Activated gamma-delta T cell treated with Interleukin-2 at 50 U/mL for 16 hours (primary cell): ENCODE measurements at places on chromosomes 12 and 14.

- no peak for DNase-seq
Measured at GRCh38 chr14:75493592-75494087, 28.6 kb upstream of the BATF start.

GRCh38 chr14:62409626-62410300 lies 635.5 kb downstream of the KCNH5 start:
- DNase-seq, result no peak

DNA sequence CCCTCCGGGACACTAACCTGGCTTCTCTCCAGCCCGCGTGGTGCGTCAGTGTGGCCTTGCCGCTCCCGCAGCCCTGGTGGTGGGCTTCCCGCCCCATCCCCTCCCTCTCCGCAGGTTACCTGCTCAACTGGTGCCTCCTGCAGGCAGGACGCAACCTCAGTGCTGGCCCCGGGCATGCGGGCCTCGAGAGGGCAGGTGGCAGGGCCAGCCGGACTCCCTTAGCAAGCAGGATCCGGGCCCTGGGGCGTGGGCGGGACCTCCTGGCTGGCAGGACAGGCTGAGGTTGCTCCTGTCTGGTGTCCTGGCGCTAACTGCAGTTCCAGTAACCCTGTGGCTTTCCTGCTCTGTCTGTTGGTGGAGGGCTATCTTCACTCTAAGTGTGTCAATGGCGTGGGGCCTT lies 8.6 kb upstream of the ADSS1 start:
- no peak for DNase-seq

- DNase-seq, result no peak
Measured at GRCh38 chr14:103483600-103483999, 39.0 kb downstream of the CKB start.

GRCh38 chr14:74081491-74081890 lies 2.8 kb downstream of the ALDH6A1 start:
- DNase-seq, result no peak

- DNase-seq, result no peak
Measured at GRCh38 chr12:120065472-120065871, 51.1 kb downstream of the RAB35 start.

GRCh38 chr14:96816281-96816680 lies 19.1 kb downstream of the VRK1 start:
- no peak for DNase-seq

GRCh38 chr12:109189291-109189690 lies 72.9 kb downstream of the ACACB start:
- no peak for DNase-seq

GRCh38 chr12:111311011-111311410 lies 57.9 kb downstream of the PHETA1 start:
- no peak for DNase-seq

GRCh38 chr14:58746261-58746660 lies 108.5 kb downstream of the DACT1 start:
- DNase-seq, result no peak

DNA sequence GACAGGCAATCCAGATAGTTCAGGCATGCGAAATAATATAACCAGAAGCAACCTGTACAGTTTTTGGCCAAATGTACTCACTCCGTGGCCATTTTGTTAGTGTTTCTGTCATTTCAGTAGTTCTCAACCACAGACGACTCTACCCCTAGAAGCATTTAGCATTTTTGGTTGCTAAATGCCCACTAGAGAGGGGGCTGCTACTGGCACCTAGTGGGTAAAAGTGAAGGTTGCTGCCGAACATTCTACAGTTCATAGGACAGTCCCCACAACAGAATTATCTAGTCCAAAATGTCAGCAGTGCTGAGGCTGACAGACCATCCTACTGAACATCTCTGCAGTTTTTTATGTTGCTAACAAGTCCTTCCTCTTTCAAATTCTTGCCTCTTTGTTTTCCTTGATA lies 107.4 kb downstream of the TSHR start:
- peak; percentile 4 for DNase-seq

DNA sequence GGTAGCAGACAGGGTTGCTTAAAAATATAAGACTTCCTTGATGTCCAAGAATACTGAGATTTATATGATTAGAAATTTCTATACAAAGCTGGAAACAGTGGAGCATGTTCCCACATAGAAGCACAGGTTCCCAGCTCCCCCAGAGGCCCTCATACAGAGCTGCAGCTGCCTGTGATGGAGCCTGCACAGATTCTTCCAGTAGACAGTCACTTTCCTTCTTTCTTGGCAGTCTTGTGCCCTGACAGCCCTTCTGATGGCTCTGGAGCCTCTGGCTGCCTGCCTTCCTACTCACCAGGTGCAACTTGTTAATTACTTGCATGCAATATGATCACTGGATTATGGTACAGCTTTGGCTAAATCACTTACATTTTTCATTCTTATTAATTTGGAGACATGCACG lies 44.4 kb downstream of the BICD1 start:
- no peak for DNase-seq

DNA sequence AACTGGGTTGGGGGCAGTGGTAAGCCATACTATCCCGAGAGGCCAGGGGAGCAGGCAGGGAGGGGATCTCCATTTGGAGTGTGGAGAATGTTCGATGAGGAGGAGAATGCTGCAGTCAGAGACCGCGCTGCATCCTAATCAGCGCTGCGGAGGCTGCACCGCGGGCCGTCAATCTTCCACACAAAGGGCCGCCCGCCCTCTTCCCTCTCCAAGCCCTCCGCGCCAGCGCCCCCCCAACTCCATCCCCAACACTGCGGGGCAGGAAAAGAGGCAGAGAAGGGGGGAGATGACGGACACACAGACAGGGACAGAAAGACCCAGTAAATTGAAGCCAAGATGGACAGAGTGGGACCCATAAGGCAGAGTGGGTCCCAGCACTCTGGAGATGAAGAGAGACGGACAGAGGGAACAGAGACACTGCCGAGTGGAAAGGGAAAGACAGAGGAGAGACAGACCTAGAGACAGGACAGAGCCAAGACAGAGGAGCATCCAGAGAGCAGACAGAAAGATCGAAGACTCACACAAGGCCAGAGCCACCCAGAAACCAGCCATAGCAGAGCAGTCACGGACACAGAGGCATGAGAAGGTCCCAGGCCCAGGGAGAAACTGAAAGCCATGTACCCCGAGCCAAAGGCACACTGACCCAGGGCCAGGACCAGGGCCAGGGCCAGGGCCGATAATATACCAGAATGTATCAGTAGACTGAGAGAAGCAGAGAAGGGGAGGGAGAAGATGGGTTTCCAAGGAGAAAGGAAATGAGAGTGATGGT lies 3.5 kb downstream of the CISTR start:
- no peak for DNase-seq

DNA sequence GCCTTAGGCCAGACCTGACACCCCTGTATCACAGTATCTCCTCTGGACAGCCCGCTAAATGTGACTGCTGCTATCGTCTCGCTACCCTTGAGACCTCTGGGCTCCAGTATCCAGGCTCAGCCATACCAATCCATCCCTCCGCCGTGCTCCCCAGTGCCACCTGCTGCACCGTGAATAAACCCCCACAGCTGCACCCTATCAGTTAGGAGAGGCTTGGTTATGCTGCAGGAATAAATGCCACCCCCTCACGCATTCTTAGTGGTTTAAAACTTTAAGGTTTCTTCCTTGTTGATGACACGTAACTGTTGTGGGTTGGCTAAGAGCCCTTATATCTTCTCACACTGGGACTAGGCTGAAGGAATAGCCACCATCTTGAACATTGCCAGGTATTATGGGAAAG lies 12.1 kb downstream of the CCDC63 start:
- no peak for DNase-seq

DNA sequence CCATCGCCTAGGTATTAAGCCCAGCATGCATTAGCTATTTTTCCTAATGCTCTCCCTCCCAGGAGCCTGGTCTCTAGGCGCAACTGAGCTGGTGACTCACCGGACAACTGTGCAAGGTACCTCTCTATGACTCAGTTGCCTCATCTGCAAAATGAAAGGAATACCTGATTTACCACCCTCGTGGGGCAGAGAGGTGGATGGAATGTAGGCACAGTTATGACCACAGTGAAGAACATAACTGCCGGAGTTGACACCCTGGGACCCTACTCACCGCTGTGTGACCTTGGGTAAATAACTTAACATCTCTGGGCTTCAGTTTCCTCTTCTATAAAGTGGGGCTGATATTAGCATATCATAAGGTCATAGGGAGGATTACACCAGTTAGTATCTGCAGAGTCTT lies 22.6 kb downstream of the BCL11B start:
- no peak for DNase-seq

DNA sequence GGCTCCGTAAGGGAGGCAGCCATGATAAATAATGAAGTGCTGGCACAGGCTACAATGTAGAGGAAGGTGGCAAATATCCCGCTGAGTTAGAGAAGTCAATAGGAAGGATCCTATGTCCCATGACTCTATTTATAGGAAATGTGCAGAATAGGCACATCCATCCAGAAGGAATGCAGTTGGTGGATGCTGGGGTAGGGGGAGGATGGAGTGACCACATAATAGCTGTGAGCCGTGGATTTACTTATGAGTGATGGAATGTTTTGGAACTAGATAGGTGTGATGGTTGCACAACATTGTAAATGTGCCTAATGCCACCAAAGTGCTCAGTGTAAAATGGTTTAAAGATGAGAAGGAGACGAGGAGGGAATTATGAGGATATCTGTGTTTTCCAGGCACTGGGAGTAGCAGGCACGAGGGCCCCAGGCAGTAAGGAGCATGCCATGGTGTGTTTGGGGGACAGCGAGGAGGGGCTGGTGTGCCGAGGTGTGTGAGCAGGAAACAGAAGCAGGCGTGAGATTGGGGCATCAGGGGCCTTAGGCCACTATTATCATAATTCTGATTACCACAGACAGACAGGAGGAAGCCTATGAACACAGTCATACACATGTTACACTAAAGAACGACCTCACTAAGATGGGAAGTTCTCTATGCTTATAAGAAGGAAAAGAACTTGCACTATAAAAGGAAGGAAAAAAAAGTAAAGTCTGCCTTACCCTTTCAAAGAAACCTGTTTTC lies 837.3 kb upstream of the TMEM132C start:
- DNase-seq, result no peak

- DNase-seq, result no peak
Measured at GRCh38 chr14:88605594-88605993, 42.8 kb downstream of the ZC3H14 start.

DNA sequence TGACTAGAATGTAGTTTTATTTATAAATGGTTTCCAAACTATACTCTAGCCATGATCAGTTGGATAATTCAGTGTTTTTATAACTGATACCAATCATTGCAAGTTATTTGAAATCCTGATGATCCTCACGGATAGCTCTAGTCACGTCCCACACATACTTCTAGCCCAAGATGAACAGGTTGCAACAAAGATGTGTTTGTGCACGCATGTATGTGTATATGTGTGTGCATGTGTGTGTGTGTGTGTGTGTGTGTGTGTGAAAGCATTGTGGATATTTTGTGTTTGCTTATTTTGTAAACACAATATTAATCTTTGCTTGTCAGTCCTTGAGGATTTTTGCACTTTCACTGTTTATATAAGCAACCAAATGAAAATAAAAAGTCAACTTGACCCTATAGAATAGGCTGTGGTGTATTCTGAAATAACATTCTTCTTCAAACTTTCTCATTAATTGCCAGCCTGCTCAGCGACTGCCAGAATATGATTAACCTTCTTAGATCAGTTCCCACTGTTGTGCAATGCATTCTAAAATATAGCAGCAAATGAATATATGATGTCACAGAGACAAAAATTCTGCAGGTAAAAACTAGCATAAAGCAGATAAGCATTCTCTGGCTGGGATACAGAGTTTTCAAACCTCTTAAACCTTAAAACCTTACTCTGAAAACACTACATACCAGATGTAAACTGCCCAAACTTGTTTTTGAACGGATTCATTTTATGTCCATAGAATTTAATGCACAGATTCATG lies 48.8 kb upstream of the HIF1A start:
- DNase-seq, result no peak

- no peak for DNase-seq
Measured at GRCh38 chr14:89352976-89353765, 63.9 kb downstream of the FOXN3 start.

DNA sequence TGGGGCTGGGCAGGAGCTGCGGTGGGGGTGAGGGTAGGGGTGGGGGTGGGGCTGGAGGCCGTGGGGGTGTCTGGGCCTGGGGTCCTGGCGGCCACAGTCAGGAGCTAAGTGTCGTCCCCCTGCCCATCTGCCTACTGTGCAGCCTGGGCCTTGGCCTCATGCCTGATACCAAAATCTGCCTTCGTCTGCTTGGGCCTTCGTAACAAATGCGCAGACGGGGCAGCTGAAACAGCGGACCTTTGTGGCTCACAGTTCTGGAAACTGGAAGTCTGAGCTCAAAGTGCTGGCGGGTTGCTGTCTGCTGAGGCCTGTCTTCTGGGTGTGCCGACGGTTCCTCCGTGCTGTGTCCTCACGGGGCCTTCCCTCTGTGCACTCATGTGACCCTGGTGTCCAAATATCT lies 61.7 kb downstream of the KIF26A start:
- DNase-seq, result no peak

GRCh38 chr14:61866932-61867920 lies 105.0 kb downstream of the SNAPC1 start:
- no peak for DNase-seq

- DNase-seq, result peak; percentile 65
Measured at GRCh38 chr12:121811434-121812319, 7.9 kb downstream of the SETD1B start.

- no peak for DNase-seq
Measured at GRCh38 chr14:26304056-26304455, 293.8 kb downstream of the NOVA1 start.

- no peak for DNase-seq
Measured at GRCh38 chr12:27331291-27331926, 1.2 kb upstream of the BMAL2 start.

- DNase-seq, result no peak
Measured at GRCh38 chr14:49044981-49045380, 541.2 kb downstream of the RPS29 start.

GRCh38 chr12:122979908-122980182 lies 636 bp upstream of the ARL6IP4 start:
- DNase-seq, result no peak

DNA sequence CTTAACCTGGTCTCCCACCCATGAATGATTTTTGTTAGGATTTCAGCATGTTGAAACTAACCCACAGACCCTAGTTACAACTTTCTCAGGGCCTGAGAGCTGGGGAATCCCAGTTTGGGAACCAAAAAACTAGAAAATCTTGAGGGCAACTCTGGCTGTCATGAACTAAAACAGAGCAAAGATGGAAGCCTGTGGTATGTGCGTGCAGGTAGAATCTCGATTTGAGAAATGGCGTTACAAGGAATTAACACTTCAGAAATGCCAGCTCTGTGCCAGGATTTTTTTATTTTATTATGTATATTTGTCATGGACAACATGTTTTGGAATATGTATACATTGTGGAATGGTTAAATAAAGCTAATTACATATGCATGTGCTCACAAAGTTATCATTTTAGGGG lies 36.4 kb upstream of the BCL2L14 start:
- DNase-seq, result no peak

DNA sequence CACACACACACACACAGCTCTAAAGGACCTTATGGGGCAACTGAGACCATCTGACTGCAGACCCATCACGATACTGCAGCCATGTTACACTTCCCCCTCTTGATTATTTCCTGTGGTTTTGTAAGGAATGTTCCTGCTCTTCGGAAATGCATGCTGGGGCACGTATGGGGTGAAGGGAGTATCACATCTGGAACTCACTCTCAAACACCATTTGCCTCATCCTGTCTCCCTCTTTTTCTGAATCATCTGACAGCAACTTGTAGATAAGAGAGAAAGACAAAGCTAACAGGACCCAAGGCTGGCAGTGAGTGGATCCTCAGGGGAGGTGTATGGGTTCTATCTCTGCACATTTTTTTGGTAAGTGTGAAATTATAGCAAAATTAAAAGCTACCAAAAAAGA lies 50.3 kb downstream of the RIMBP2 start:
- DNase-seq, result no peak

GRCh38 chr12:70806827-70807226 lies 113.7 kb downstream of the PTPRR start:
- no peak for DNase-seq

- DNase-seq, result peak; percentile 52
Measured at GRCh38 chr12:57845478-57846284, 848 bp downstream of the CTDSP2 start.
